ENCODE measurements at places on chromosomes 16 and 17.

DNA sequence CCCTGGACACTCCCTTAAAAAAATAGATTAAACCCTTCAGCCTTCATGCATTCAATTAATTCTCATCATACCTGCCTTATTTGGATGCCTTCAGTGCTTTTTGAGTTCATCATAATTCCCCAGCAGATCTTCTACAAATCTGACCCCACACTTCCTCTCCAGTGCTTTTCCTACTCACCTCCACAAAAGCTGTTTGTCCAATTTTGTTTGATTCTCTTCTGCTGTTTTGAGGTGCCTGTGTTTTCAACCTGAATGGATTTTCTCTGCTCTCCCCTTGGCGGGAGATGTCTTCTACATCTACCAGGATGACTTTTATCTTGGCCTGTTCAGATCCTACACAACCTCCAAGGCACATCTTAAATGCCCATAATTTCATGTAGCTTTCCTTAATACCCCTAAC, 112.7 kb downstream of the TOX3 start:
- no peak for DNase-seq

- no peak for DNase-seq
These were observed 1403.8 kb upstream of the GOT2 start for GRCh38 chr16:60137891-60138290.

DNA sequence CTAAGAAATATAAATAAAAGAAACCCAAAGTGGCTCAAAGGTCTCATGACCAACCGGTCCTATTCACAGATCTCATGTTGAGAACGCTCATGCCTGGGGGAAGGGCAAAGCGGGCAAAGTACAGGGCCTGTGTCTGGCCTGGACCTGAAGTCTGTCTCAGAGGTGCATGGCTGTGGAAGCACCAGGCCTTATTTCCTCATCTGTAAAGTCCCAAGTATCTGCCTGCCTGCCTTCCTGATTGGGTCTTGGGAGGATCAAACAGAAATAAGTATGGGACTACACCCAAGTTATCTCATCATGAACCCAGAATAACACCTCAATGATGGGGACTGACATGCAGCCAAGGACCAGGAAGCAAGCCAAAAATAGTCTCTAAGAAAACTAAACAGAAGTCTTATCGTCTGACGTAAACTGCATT, 14.2 kb downstream of the AXIN2 start:
- DNase-seq, result no peak

GRCh38 chr16:80569440-80570105, 28.8 kb downstream of the DYNLRB2 start:
- DNase-seq, result no peak
